ENCODE measurements at places on chromosomes 1 and 21.

- no peak for DNase-seq
These were observed 58.5 kb downstream of the SLC25A24 start for GRCh38 chr1:108141621-108142020.

DNA sequence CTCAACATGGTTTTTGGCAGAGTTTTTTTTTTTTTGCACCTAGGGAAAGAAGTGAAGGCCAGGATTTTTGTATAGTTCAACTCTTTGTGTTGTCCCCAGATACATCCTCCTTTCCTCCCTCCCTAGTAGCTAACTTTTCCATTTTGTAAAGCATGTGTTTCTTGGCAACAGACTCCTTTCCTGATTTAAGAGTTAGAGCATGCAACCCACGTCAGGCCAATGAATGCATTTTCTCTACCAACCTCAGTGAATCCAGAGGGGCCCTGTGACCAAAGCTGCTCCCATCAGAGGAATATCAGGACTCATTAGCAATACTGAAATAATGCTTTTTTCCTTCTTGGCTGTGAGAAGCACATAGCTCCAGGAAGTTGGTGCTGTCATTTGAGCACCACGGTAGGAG lies 287.2 kb downstream of the LMO4 start:
- no peak for DNase-seq

DNA sequence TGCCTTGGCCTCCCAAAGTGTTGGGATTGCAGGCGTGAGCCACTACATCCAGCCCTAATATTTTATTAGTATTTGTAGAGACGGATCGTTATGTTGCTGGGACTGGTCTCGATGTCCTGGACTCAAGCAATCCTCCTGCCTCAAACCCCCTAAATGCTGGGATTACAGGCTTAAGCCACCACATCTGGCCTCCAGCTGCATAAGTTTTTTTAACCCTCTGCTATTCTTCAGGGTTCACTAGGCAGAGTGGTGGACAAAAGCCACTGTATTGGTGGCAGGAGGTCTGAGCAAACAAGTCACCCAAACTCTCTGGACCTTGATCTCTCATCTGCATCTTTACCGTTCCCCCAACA lies 10.1 kb upstream of the CLIC4 start:
- DNase-seq: no peak

GRCh38 chr1:219020386-219020785 lies 153.3 kb upstream of the LYPLAL1 start:
- no peak for DNase-seq

GRCh38 chr1:19644395-19644680 lies 227 bp downstream of the NBL1 start:
- no peak for DNase-seq

DNA sequence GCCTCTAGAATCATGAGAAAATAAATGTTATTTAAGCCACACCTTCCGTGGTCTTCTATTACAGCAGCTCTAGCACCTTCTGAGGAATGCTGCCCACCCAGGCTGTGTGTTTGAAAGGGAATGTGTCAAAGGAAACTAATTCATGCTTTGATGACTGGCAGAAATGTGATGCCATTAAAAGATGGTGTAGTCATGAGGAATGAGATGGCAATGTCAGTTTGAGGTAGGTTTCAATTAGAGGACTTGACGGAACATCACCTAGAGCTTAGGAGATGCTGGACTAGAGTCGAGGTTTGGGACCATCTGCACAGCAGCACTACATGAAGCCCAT lies 10.6 kb downstream of the PDZK1 start:
- no peak for DNase-seq

All from DMS79 treated with DMSO at 0.1 percent for 48 hours (cell line).